Stimulated activated naive B cell treated with anti-CD40 and anti-IgM and Interleukin-4, amounts not matched to agents 10 μg/mL and 1 μg/mL and 100 μg/mL, for 72 hours (primary cell): ENCODE measurements at places on chromosomes 1 and 21.

DNA sequence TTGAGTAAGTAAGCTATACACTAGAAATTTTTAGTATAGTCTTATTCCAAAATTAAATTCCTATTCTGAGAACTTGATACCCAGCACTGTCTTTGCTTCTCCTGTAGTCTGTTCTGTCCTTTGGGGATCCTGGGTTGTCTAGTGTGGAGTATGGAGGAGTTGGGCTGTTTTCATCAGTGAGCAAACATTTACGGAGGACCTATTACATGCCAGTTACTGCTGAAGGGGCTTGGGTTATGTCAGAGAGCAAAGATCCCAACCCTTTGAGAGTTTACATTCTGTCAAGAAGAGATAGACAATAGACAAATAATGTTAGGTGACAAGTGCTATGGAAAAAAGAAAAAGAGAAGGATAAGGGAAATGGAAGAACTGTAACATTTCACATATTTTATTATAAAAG lies 9.0 kb downstream of the TRAPPC10 start:
- peaks cover 4% of the 10 kb centered on the region for H3K36me3 ChIP-seq
- no peak overlapping the region for H3K4me3 ChIP-seq
- H3K4me1 ChIP-seq, result peaks cover 92% of the 10 kb centered on the region
- DNase-seq, result no peak

DNA sequence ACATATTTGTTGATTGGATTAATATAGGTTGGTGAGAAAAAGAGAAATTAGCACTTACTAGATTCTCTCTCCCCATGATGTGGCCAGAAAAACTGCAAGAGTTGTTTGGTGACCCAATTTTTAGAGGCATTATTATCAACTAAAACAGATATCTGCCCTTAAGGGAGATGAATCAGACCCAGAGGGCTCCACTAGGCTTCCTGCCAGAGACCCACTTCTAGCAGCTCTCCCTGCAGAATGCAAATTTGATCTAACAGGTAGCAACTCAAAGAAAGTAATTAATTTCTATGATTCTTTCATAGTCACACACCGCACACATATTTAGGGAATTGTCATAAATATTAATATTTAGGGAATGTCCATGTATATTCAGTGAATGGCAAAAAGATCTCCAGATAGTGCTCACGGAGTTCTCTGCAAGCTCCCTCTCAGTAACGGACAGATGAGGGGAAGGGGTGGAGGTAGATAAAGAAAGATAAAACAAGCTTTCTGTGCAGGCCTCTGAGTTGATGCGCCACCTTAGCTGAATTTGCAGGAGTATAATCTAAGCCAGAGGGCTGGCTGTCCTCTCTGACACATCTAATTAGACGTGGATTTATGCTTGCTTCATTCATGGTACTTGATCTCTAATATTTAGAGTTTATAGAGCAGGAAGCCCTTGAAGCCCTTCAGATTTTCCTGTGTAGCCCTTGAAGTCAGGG lies 84.1 kb upstream of the CCDC190 start:
- no peak for DNase-seq
- H3K27me3 ChIP-seq, result peaks cover 5% of the 10 kb centered on the region
- H3K27ac ChIP-seq, result no peak overlapping the region
- no peaks in the 10 kb centered on the region for H3K4me1 ChIP-seq
- no peaks in the 10 kb centered on the region for H3K36me3 ChIP-seq
- H3K4me3 ChIP-seq, result no peak overlapping the region

- H3K27me3 ChIP-seq, result peaks cover 18% of the 10 kb centered on the region
- H3K36me3 ChIP-seq, result no peaks in the 10 kb centered on the region
- DNase-seq, result no peak
- no peak overlapping the region for H3K27ac ChIP-seq
Observed at GRCh38 chr1:14745789-14746188, 147.3 kb downstream of the KAZN start.

- no peak overlapping the region for H3K27ac ChIP-seq
- H3K27me3 ChIP-seq, result peaks cover 88% of the 10 kb centered on the region
- peaks cover 22% of the 10 kb centered on the region for H3K4me1 ChIP-seq
- peak overlapping the region; percentile 64 for H3K4me3 ChIP-seq
Observed at GRCh38 chr1:75615613-75616435, 4.9 kb upstream of the SLC44A5 start.

GRCh38 chr21:29477347-29477746 lies 178.6 kb downstream of the BACH1 start:
- no peak overlapping the region for H3K27ac ChIP-seq
- H3K27me3 ChIP-seq, result no peaks in the 10 kb centered on the region
- peaks cover 20% of the 10 kb centered on the region for H3K36me3 ChIP-seq

GRCh38 chr1:17658837-17659236 lies 96.3 kb upstream of the ACTL8 start:
- H3K36me3 ChIP-seq, result no peaks in the 10 kb centered on the region
- no peak for DNase-seq
- no peak overlapping the region for H3K4me3 ChIP-seq
- H3K4me1 ChIP-seq, result peaks cover 4% of the 10 kb centered on the region
- H3K27ac ChIP-seq, result peak overlapping the region; percentile 33
- H3K27me3 ChIP-seq, result peaks cover 9% of the 10 kb centered on the region

- H3K27me3 ChIP-seq, result no peaks in the 10 kb centered on the region
- H3K4me1 ChIP-seq, result peaks cover 87% of the 10 kb centered on the region
- peaks cover 24% of the 10 kb centered on the region for H3K36me3 ChIP-seq
- H3K4me3 ChIP-seq, result peak overlapping the region; percentile 83
Observed at GRCh38 chr1:66350001-66350547, 183.9 kb upstream of the SGIP1 start.
